ENCODE measurements at places on chromosomes 16 and 17. TPM values are rescaled to one million over a fixed set of nuclear protein-coding genes. Genes with fewer than 3 reads are reported as not detected.

STH gene
- not detected for total RNA-seq

PHOSPHO1 gene
- total RNA-seq: 0.73 TPM

DBF4B gene
- 29.1 TPM for total RNA-seq

- DNase-seq: no peak
- H3K36me3 ChIP-seq: no peaks in the 10 kb centered on the region
- H3K4me1 ChIP-seq: peaks cover 21% of the 10 kb centered on the region
- peaks cover 3% of the 10 kb centered on the region for H3K27me3 ChIP-seq
These were observed 779 bp upstream of the CCDC102A start for GRCh38 chr16:57537194-57537505.

DNA sequence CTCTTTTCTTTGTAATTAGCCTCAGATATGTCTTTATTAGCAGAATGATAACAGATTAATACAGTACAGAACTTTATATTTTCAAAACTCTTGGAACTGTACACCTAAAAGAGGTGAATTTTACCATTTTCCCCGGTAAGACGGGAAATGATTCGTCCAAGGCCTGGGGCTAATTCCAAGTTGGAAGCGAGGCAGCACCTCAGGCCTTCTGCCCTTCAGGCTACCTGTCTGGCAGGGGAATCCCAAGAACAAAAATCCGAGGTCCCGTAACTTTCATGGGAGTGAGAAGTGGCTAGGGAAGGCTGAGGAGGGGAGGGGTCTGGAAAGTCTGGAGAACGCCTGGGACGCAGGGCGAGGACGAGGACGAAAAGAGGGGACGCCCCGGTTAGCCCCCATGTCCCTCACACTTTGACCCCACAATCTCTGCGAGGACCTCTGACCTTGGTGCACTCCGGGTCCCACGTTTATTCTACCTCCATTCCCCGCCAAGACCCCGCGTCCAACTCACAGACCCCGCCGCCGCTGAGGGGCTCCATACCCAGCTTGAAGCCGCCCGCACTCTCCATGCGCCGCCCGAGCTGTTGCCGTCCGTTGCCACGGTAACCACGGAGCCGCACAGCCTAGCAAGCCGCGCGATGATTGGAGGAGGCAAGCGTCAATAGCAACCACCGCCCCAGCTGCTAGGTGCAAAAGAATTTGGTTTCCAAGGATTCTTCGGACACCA, at the start of gene HYDIN:
Gene HYDIN (minus strand): TSS at position 601 of the 724 bp plus-strand sequence. CDS start 43,827 bp downstream, outside the sequence.
- H3K4me3 ChIP-seq: peak within 1 kb of the TSS; percentile 67
- DNase-seq: peak; percentile 61
- no peak within 1 kb of the TSS for H3K27ac ChIP-seq
- no peaks in the 10 kb centered on the region for H3K4me1 ChIP-seq
- no peaks in the 10 kb centered on the region for H3K36me3 ChIP-seq
- no peaks in the 10 kb centered on the region for H3K27me3 ChIP-seq

DNA sequence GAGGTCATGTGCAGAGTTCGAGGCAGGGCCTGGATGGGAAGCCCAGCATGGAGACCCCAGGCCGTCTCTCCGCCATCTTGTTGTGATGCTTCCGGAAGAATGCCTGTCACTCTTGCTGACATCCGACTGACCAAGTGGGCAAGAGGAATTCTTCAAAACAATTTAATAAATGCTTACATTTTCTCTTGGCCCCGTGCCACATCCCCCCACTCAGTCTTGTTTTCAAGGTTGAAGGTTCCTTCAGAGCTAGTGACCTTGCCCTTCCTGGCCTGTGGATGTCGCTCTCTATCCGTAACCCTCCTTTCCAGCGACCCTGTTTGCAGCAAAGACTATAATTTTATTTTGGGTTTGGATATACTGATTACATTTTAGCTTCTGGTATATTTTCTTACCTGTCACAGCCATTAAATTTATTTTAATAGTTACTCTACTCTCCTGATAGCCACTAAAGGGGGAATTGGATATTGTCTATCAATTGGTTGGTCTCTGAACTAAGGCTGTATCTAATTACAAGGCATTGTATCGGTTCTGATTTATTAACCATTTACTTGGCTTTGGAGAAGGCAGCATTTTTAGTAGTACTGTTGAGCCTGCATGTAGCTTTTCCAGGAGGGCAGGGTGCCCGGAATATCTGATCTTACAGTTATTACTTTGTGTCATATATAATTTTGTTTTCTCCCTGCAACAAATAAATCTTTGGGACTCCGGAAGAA, 264.5 kb downstream of the WWOX start:
- DNase-seq: no peak
- no peak overlapping the region for H3K4me3 ChIP-seq
- no peaks in the 10 kb centered on the region for H3K27me3 ChIP-seq
- H3K27ac ChIP-seq: no peak overlapping the region
- no peaks in the 10 kb centered on the region for H3K36me3 ChIP-seq
- 0 out of 2 replicates have a peak, but pooled peaks cover 2% of the 10 kb centered on the region for H3K4me1 ChIP-seq

DNA sequence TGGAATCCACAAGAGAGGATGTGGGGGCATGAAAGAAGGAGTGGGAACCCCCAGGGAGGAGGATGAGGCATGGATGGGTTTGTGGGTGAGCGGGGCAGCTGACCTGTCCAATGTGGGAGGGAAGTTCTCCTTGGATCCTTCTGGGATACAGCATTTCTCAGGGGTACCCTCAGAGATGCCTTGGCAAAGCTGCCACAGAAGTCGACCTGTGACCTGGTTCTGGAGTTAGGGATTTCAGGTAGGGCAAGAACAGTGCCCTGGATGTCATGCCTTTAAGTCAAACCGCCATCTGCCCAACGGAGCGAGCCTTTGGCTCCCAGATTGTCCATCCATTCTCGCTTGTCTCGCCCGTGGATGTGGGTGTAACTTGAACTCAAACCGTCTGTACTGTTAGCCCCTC, 30.0 kb downstream of the WSCD1 start:
- no peak for DNase-seq
- no peak overlapping the region for H3K4me3 ChIP-seq
- H3K27ac ChIP-seq: no peak overlapping the region

DNA sequence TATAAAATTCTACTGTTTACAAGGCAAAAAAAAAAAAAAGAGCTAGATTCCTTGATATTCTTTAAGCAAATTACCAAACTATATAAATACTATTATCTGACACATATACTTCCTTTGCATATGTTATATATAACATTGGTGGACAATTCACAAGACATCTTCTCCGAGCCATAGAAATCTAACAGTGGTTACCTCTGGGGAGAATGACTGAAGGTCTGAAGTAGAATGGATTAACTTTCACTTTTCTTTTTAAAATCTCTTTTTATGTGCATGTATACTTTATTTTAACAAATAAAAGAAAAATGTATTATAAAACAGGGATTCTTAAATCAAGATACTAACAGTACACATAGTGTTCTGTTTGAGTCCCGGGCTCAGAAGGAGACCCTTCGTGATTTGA, 131.0 kb downstream of the MRTFB start:
- DNase-seq: no peak
- no peaks in the 10 kb centered on the region for H3K36me3 ChIP-seq
- no peaks in the 10 kb centered on the region for H3K4me1 ChIP-seq
- no peaks in the 10 kb centered on the region for H3K27me3 ChIP-seq
- H3K4me3 ChIP-seq: no peak overlapping the region
- H3K27ac ChIP-seq: no peak overlapping the region

DNA sequence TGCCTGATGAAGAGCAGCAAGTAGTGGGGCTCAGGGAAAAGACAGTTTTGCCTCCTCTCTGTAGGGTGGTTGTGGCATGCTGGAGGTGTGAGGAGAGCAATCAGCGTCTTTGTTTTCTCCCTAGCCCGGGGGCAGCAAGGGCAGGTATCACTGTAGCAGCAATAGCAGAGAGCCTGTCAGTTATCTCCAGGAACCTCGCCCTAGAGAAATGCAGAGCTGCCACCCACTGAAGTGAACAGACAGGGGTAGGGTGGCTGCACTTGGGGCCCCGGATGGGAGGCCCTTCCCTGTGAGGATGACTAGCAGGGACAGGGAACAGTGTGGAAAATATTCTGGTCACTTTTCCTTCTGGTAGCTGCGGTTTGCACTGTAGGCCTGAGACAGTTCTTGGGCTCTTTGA, 886.5 kb downstream of the CDH8 start:
- H3K27me3 ChIP-seq: no peaks in the 10 kb centered on the region
- H3K4me3 ChIP-seq: no peak overlapping the region
- no peak for DNase-seq
- no peak overlapping the region for H3K27ac ChIP-seq

DNA sequence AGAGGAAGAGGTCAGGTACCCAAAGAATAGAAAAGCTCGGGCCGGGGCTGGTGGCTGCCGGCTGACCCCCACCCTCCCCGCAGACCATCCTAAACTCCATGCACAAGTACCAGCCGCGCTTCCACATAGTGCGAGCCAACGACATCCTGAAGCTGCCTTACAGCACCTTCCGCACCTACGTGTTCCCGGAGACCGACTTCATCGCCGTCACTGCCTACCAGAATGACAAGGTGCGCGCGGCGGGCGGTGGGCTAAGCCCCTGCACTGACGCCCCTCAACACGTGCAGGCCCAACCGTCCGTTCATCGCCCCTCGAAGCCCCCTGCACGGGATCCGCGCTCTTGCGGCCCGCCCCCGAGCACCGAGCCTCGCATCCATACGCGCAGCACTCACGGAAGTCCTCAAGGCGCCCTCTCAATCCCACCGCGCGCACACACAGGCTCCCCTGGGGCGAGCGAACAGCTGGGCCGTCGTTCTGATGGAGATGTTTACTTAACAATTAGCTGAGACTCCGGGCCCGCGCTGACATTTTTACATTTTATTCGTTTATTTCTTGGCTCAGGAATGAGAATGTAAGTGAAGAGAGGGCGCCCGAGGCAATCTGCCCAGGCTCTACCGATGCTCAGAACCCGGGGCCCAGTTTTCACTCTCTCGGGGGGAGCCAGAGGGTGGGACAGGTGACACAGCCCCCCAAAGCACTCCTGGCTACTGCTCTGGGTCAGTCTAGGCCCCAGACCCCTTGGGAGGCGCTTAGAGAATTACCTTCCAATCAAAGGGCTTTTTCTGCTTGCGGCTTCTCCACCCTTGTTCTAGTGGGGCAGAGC, 3.5 kb downstream of the TBX2 start:
- no peak overlapping the region for H3K4me3 ChIP-seq
- DNase-seq: peak; percentile 61
- H3K27ac ChIP-seq: no peak overlapping the region
- peaks cover 30% of the 10 kb centered on the region for H3K4me1 ChIP-seq
- no peaks in the 10 kb centered on the region for H3K36me3 ChIP-seq

- no peaks in the 10 kb centered on the region for H3K36me3 ChIP-seq
- peaks cover 34% of the 10 kb centered on the region for H3K4me1 ChIP-seq
- H3K27ac ChIP-seq: no peak overlapping the region
These were observed 14.5 kb downstream of the KANSL1 start for GRCh38 chr17:46178550-46179214.

DNA sequence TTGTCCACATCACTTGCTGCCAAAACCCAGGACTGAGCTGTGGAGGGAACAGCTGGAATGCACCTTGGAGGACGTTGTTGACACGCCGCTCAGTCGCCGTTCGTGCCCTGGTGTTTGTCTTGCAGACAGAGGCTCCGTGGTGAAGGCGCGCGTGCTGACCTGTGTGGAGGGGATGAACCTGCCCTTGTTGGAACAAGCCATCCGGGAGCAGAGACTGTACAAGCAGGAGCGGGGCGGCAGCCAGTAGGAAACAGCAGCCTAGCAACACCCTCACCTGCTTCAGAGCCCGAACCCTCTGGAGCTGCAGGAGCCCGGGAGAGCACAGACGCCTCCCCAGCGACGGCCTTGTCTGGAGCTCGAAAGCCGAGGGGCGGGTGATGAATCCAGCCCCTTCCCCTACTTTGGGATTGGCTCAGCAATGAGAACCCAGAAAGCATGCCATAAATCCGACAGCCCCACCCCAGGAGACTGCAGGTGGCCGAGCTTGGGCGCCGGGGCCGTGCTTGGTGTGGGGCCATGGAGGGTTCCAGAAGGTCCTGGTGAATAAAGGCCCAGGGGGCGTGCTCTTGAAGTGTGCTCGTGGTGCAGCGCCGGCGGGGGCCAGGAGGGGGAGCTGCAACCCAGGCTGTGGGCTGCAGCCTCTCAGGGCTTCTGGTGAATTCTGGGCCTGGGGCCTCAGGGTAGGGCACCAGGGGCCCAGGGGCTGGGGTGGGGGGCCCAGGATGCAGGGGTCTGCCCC, 470 bp upstream of the CDK3 start:
- no peak overlapping the region for H3K27ac ChIP-seq
- H3K4me3 ChIP-seq: no peak overlapping the region
- no peaks in the 10 kb centered on the region for H3K36me3 ChIP-seq
- no peaks in the 10 kb centered on the region for H3K27me3 ChIP-seq
- H3K4me1 ChIP-seq: no peaks in the 10 kb centered on the region
- DNase-seq: peak; percentile 97

DNA sequence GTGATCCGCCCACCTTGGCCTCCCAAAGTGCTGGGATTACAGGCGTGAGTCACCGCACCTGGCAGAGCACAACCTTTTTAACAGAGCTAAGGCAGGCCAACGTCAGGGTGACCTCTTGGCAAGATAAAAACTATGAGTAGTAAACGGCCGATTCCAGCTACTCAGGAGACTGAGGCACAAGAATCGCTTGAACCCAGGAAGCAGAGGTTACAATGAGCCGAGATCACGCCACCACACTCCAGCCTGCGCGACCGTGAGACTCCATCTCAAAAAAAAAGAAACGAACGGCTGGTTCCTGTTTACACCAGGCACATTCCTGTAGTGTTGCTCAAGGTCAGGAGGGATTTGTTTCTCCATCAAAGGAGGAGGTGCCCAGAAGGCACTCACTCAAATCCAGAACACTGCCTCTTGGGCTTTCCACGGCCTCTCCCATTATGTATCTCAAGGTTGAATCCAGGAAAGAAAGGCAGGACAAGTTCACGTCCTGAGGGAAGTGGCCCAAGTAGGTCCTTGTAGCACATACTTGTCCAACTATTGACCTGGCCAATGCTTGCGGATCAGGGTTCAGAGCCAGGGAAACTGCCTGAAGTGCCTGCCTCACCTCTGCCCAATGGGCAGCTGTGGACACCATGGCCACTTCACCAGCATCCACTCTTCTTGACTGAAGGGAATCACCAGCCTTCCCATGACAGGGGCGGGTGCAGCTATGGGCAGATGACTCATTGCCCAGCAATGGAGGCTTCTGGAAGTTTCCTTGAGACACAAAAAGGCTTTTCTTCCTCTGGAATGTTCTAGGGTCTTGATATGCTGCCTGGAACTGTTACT, 13.5 kb downstream of the KNOP1 start:
- no peak overlapping the region for H3K4me3 ChIP-seq
- no peak for DNase-seq
- H3K27ac ChIP-seq: no peak overlapping the region
- peaks cover 11% of the 10 kb centered on the region for H3K4me1 ChIP-seq
- no peaks in the 10 kb centered on the region for H3K27me3 ChIP-seq
- peaks cover 42% of the 10 kb centered on the region for H3K36me3 ChIP-seq

- no peak for DNase-seq
- no peaks in the 10 kb centered on the region for H3K36me3 ChIP-seq
- no peak overlapping the region for H3K4me3 ChIP-seq
- H3K27ac ChIP-seq: no peak overlapping the region
- H3K27me3 ChIP-seq: peaks cover 25% of the 10 kb centered on the region
These were observed 3.9 kb upstream of the FSCN2 start for GRCh38 chr17:81524039-81524864.

DNA sequence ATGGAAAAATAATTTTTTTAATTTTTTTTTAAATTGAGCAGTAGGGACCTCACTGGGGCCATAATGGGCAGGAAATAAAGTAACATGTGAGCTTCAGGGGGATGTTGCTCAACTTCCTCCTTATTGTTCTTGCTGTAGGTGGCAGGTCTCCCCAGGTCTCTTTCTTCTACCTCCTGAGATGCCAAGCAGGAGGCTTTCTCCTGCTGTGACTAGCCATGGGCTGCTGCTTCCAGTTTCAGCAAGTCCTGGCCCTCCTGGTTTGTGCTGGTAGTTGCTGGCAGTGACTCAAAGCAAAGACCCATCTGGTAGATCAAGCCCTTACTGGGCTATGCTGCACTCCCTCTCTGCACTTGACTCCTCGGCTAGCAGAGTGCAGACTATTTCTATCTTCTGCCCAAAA, 2.3 kb downstream of the DPEP2NB start:
- H3K4me1 ChIP-seq: 0 out of 2 replicates have a peak, but pooled peaks cover 6% of the 10 kb centered on the region
- no peaks in the 10 kb centered on the region for H3K36me3 ChIP-seq
- no peak for DNase-seq
- H3K27me3 ChIP-seq: no peaks in the 10 kb centered on the region
